ENCODE measurements at places on chromosomes 7 and 10.

DNA sequence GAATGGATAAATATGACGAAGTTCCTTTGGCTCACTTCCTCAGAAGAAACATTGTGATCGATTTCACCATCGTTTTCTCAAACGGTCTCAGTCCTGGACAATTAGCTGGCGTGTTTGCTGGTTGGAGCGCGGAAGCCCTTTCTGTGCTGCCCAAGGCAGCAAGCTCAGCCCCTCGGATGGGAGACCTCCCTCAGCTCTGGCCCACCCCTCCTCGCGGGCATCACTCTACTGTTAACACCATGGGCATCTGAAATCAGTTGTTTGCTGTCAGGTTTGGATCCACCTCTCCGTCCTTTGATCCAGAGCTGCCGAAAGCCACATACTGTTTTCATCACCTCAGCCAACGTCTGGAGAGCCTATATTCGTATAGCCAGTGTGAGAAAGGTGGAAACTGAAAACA, 68.2 kb downstream of the C10orf143 start:
- DNase-seq: no peak

DNA sequence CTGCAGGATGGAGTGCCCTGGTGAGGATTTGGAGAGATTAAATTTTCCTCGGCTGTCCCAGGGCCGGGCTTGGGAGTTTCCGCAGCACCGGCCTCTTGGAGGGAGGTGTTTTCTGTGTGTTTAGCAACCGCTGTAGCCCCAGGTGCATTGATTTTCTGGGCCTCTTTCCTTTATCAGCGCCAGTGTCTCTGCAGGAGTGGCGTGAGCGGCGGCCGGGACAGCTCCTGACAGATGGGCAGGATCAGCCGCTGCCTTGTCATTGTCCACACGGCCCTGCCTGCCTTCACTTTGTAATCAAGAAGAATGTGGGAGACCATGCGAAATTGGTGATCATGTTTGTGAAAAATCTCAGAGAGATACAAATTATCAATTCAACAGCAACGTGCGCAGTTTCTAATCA, 32.4 kb downstream of the NKX6-2 start:
- DNase-seq: no peak

DNA sequence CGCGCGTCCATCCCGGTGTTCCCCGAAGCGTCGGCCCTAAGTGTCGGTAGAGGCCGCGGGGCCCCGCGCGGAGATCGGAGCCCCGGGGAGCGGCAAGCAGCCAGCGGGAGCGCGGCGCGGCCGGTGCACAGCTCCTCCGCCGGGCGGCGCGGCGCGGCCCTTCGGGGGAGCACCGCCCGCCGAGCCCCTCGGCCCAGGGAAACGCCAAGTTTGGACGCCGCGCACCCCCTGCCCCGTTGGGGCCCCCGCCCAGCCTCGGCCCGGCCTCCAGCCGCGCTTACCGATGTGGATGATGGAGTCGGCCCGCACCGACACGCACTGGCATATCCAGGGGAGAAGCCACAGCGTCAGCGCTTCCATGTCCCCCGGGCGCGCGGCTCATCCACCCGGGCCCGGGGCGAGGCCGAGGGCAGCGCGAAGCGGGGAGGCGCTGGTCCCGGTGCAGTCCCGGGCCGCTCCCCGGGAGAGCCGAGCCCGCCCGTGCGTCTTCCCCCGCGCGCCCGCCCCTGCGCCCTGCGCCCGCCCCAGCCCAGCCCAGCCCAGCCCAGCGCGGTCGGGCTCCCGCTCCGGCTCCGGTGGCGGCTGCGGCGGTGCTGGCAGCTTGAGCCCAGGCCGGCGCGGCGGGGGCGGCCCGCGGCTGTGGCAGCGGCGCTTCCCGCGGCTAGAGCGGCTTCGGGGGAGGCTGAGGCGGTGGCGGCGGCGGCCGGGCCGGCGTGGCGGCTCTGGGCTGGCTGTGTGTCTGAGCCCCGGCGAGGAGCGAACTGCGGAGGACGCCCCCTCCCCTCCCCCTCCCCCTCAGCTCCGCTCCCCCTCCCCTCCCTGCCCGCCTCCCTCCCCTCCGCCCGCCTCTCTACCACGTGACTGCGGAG, at the start of gene GRID1:
Gene GRID1, minus strand, starts transcription at position 763 of the 869 bp plus-strand sequence.
- DNase-seq: peak; percentile 81

- no peak for DNase-seq
Observed at GRCh38 chr10:42816912-42817311, 34.3 kb downstream of the BMS1 start.

DNA sequence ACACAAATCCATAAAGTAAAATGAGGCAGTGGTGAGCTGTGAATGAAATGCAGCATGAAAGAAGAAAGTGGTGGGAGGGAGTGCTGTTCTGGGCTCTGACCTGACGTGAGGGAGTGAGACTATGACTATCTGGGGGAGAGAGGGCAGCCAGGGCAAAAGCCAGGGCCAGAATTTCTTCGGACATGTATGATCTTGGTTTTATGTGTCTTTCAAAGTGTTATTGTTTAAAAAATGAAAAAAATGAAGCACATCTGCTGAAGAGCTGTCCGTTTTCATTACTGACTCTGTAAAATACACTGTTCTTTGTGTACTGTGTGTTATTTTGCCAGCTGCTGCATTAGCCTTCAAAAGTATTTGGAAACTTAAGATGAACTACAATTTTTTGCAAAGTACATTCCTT, 70.2 kb upstream of the KLF14 start:
- no peak for DNase-seq

DNA sequence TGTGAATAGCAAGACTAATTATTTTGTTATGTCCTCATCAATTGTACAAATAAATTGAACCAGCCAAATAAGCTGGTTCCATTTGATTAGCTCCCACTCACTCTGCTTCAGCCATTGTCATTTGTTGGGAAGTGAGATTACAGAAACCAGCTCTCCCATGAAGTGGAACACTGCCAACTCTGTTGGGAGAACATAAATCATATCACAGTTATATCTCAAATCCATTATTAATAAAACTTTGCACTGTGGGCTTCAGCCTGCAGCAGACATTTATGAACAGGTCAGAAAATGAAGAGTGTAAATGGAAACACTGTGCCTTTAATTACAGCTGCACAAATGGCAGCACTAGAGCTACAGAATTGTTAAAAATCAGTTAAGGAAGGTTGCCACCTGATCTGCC, 46.7 kb upstream of the TEX47 start:
- DNase-seq: no peak

DNA sequence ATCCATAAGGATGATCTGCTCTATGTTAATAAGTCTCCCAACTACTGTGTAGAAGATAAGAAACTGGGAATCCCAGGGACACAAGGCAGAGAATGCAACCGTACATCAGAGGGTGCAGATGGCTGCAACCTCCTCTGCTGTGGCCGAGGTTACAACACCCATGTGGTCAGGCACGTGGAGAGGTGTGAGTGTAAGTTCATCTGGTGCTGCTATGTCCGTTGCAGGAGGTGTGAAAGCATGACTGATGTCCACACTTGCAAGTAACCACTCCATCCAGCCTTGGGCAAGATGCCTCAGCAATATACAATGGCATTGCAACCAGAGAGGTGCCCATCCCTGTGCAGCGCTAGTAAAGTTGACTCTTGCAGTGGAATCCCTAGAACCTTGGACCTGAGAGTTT, 10.3 kb downstream of the WNT16 start:
- no peak for DNase-seq

DNA sequence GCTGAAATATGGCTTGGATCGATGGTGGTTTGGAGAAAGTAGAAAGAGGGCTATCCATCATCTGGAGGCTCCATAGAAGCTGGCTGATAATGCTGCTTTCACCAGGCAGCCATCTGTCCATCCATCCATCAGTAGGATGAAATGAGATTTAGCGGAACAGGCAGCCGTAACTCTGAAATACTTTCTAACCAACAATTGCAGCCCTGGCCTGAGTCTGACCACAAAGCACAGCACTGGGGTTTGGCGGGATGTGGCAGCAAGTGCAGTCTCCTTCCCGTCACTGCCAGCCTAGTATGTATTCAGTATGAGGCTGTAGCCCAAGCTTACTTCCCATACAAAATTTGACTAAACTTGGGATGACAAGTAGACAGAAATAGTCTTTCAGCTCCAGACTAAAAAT, 38.0 kb downstream of the R3HCC1L start:
- DNase-seq: no peak

GRCh38 chr7:105647591-105647990, 66.3 kb upstream of the EFCAB10 start:
- DNase-seq: no peak

GRCh38 chr10:14062528-14063260, 268.0 kb downstream of the FRMD4A start:
- no peak for DNase-seq

- DNase-seq: no peak
Observed at GRCh38 chr7:28356619-28357018, 55.7 kb upstream of the CREB5 start.

DNA sequence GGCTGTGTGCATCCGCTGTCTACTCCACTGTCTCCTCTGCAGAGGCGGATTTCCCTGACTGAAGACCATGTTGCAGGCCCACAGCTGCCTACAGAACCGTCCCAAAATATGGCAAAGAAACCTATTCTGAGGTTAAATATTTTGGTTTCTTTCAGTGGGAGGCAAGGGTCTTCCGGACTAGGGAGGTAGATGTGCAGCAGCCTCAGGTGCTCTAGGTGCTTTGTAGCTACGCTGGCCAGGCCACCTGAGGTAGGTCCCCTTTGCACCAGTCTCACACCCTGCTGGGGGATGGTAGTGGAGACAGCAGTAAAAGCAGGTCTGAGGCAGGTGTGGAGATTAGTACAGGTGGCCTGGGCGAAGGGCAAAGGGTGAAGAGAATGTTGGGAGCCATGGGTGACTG, 8.2 kb upstream of the PILRB start:
- no peak for DNase-seq

DNA sequence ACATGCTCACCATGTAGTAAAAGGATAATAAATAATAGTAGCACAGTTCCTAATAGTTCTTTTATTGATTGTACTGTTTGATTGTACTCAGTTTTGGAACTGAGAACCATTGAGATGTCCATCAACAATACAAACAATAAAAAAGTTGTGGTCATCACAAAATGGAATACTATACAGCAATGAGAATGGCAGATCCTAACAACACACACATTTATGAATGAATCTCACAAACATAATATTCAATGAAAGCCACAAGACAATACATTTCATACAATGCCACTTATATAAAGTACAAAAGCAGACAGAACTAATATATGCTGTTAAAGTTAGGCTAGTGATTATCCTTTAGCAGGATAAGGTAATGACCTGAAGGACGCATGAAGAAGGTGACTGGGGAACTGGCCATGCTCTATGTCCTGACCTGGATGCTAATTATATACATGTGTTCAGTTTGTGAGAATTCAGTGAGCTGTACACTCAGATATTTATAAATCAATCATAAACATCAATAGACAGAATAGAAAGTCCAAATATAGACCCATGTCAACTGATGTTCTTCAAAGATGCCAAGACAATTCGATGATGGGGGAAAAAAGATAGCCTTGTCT, 70.0 kb downstream of the SMURF1 start:
- no peak for DNase-seq

DNA sequence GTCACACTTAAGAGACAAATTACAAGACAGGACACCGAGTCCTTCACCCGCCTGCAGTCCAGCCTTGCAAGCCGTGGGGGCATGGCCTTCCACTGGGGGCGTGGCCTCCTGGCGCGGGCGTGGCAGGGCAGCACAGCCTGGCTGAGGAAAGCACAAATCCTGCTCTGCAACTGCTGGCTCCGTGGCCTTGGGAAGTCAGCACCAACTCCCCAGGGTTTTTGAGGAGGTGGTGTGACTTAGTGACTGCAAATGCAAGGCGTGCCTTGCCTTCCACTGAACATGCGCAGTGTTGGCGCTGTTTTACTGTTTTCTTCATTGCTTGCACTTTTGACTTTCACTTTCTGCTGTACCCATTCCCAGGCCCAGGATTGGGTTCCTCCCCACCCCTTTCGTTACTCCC, 12.9 kb upstream of the BMS1 start:
- DNase-seq: no peak

DNA sequence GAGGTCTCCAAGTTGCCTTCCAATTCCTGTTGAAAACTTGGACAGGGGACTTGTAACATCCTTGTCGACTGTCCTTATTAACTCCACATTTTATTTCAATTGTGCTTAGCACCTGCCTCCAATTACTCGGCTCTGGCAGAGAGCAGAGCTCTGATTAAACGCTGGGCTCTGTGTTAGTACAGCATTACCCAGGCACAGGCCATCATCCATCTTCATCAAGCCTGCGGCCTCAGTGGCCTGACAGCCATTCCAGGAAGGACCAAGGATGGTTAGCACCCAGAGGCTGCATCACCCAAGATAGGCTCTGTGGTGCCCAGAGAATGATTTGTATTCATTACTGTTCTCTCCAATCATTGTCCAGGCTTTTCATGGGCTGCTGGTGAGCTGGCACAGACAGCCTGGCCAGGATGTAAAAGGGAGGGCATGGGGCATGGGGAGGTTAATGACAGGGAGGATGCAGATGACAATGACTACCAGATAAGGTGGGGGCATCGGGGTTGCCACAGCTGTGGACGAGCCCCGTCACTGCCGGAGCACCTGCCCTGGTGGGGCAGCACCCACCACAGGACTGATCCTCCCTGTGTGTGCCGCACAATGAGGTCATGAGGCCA, 123.3 kb downstream of the PTPN20 start:
- no peak for DNase-seq

DNA sequence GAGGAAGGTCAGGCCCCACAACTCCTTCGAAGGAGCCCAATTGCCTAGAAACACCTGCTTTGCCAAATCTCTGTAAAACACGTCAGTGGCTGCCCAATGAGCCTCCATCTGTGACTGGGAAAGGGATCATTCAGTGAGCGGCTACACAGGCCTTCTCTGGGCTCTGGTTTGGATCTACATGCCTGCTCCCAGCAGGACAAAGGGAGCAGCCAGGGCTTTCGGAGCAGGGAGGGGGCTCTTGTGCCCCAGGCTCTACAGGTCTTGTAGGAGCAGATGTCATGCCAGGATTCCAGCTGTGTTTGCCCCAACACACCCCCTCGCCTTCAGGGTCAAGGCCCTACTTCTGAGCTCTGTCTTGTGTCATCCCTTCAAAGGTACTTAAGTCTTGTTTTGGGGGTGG, 73.5 kb downstream of the CLEC2L start:
- DNase-seq: no peak

- DNase-seq: peak; percentile 57
Observed at GRCh38 chr7:142303650-142304049, 45.8 kb upstream of the PRSS58 start.
